ENCODE measurements at places on chromosomes 7 and 10. TPM values are rescaled to one million over a fixed set of nuclear protein-coding genes. Genes with fewer than 3 reads are reported as not detected.

Gene IL2RA
- total RNA-seq, result not detected

- no peak for DNase-seq
- H3K4me3 ChIP-seq, result no peak overlapping the region
- H3K36me3 ChIP-seq, result no peaks in the 10 kb centered on the region
- 0 out of 2 replicates have a peak, but pooled peaks cover 4% of the 10 kb centered on the region for H3K4me1 ChIP-seq
- no peaks in the 10 kb centered on the region for H3K27me3 ChIP-seq
Observed at GRCh38 chr7:135773464-135773863, 24.9 kb upstream of the FAM180A start.

DNA sequence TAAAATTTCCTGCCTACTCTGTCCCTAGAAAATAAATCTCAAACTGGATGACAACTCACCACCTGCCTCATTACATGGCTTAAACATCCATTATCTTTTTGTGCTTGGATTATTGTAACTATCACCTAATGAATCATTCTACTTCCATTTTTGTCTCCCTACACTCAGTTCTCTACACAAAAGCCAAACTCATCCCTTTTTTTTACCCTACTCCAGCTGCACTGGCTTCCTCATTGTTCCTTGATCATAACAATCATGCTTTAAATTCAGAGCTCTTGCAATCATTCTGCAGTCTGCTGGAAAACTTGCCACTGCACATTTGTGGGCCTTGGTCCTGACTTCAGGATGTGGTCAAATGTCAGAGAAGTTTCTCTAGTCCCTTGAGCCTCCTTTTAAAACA lies 280.0 kb downstream of the DGKB start:
- H3K27ac ChIP-seq, result no peak overlapping the region
- no peaks in the 10 kb centered on the region for H3K27me3 ChIP-seq
- no peaks in the 10 kb centered on the region for H3K4me1 ChIP-seq

GRCh38 chr7:22001345-22002004 lies 55.8 kb upstream of the CDCA7L start:
- H3K36me3 ChIP-seq, result no peaks in the 10 kb centered on the region
- no peaks in the 10 kb centered on the region for H3K4me1 ChIP-seq
- H3K4me3 ChIP-seq, result no peak overlapping the region
- DNase-seq, result peak; percentile 27
- H3K27me3 ChIP-seq, result 0 out of 3 replicates have a peak, but pooled peaks cover 6% of the 10 kb centered on the region
- H3K27ac ChIP-seq, result no peak overlapping the region

Gene PNLIPRP2
- 0.95 TPM for total RNA-seq

DNA sequence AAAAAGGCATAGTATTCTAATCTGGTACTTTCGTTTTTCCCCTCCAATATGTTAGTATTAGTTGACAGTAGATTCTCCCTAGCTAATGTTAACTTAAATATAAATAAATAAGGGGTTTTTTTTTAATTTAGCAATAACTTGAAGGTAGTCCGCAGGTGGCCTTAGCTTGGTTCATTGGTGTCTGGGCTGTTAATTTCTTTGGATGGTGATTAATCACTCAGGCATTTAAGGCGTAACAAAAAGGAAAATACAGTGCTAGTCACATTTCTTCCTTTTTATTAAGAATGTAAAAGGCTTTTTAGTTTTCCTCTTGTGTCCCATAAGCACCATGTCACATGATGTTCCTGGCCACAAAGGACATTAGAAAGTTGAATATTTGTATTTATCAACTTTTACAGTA lies 161.0 kb upstream of the POT1 start:
- DNase-seq, result no peak
- no peaks in the 10 kb centered on the region for H3K27me3 ChIP-seq
- no peaks in the 10 kb centered on the region for H3K36me3 ChIP-seq
- H3K4me3 ChIP-seq, result no peak overlapping the region
- H3K27ac ChIP-seq, result no peak overlapping the region

DNA sequence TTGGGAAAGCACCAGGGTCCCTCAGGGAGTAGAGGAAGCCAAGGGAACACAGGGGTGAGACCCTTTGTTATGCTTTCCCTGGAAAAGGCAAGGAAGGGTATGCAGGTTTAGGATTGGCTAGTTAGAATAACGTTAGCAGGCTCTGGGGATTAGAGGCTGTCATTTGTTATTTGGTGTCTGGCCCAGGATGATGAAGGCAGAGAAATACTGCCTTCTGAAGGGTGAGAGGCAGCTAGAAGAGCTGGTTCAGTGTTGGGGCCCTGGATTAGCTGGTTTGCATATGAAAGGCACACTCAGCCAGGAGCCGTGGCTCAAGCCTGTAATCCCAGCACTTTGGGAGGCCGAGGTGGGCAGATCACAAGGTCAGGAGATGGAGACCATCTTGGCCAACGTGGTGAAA lies 3.0 kb upstream of the PILRA start:
- no peaks in the 10 kb centered on the region for H3K27me3 ChIP-seq
- H3K36me3 ChIP-seq, result no peaks in the 10 kb centered on the region
- H3K27ac ChIP-seq, result no peak overlapping the region
- H3K4me1 ChIP-seq, result peaks cover 9% of the 10 kb centered on the region
- no peak overlapping the region for H3K4me3 ChIP-seq
- no peak for DNase-seq

DNA sequence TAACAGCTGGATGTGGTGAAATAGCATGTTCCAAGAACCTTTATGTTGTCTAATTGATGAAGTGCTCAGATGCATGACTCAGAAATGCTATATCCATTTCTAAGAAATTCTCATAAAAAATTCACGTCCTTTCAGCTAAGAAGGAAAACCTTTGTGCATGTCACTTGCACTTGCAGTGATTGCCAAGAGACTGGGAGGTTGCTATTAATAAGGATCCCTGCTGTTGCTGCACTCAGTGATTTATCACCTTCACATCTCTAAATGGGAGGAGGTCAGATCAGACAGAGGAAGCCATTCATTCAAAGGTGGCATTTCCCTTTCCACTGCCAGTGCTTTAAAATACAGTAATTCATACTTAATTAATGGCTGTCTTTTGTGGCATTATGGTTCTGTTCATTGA lies 89.5 kb downstream of the THSD7A start:
- H3K36me3 ChIP-seq, result no peaks in the 10 kb centered on the region
- H3K4me1 ChIP-seq, result no peaks in the 10 kb centered on the region
- no peak overlapping the region for H3K27ac ChIP-seq
- no peaks in the 10 kb centered on the region for H3K27me3 ChIP-seq

- peak overlapping the region; percentile 25 for H3K27ac ChIP-seq
- peak; percentile 60 for DNase-seq
- H3K27me3 ChIP-seq, result no peaks in the 10 kb centered on the region
- no peak overlapping the region for H3K4me3 ChIP-seq
Observed at GRCh38 chr7:127912901-127913300, 118.3 kb downstream of the LRRC4 start.

DNA sequence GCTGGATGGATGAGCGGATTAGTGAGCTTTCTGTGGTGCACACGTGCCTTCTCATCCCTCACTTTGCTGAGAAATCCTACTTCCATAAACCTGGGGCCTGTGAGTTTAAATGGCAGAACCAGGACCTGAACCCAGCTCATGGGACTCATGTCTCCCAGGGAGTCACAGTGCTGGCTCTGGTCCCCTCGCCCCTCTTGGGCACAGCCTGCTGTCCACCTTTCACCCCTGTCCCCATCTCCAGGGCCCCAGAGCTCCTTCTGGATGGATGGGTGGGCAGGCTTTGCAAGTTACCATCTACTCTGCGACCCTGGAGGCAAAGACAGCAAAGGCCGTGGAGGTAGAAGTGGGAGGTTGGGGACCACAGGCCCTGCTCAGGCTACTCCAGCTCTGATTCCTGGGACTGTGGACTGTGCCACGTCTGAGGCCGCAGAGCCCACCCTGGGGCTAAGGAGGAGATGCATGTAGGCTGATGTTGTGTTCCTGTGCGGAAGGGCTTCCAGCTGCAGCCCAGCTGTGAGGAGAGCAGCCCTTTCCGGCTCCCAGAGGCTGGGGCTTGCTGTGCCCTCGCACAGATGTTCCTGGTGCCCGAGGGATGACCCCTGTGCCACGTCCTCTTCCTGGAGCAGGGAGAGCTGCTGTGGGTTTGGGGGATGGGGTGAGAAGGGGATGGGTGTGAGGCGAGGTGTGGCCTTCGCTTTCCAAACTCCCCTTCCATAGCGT lies 40.3 kb downstream of the PRF1 start:
- H3K27me3 ChIP-seq, result peaks cover 2% of the 10 kb centered on the region
- H3K4me3 ChIP-seq, result no peak overlapping the region
- no peak overlapping the region for H3K27ac ChIP-seq
- peaks cover 11% of the 10 kb centered on the region for H3K4me1 ChIP-seq

DNA sequence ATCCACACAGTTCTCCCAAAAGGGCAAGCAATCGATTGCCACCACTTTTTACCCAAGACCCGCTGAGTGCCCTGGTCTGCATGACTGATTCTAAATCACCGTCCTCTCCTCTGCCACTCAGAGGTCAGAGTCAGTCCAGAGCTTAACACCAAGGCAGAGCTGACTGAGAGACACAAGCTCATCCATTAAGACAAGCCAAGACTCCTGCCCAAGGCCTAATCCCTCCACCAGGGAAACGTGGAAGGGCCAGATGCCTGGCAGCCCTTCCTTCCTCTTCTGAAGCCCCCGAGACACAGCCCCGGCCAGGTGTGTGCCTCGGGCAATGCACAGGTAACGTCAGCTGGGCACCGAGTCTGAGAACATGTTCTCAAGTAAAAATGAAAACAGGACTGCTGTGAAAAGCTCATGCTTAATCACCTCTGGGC lies 51.7 kb downstream of the DIP2C start:
- DNase-seq, result no peak
- H3K27ac ChIP-seq, result no peak overlapping the region
- H3K27me3 ChIP-seq, result no peaks in the 10 kb centered on the region
- no peaks in the 10 kb centered on the region for H3K36me3 ChIP-seq
- peaks cover 15% of the 10 kb centered on the region for H3K4me1 ChIP-seq

Gene TMUB1
- total RNA-seq, result 51.6 TPM

DNA sequence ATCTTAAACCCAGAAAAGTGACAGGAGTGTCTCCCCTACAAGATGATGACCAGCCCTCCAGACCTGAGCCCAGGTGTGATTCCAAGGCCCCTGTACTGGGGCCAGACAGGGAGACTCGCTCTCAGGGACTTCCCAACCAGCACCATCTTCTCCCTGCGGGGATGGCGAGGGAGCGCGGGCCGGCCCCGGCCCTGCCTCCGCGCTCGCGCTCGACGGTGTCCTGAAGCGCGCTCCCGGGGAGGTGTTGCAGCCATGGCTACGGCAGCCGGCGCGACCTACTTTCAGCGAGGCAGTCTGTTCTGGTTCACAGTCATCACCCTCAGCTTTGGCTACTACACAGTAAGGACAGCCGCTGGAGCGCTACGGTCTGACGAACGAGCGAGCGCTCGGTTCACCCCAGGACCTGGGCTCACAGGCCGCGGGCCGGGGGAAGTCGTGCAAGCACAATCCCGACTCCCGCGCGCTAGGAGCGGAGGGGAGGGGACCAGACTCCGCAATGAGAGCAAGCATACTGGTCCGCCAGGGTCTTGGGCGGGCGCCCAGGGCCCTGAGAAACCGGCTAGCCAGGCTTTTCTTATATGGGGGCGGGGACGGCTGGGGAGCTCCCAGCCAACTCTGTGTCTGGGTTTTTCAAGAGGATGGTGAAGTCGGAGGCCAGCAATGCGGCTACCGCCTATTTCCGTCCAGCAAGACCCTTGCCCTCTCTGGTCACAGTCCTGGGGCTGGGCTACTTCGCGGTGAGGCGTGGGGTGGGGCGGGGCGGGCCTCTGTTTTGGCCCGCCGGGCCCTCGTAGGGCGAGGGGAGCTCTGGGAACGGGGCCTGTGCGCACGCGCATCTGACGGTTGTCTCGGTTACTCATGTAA lies at the start of gene TMEM254:
Gene TMEM254, plus strand, starts transcription at position 218 of the 864 bp plus-strand sequence. Its CDS starts 35 bp downstream, at position 253.
- H3K27ac ChIP-seq, result peak within 1 kb of the TSS; percentile 94
- no peaks in the 10 kb centered on the region for H3K36me3 ChIP-seq
- peak; percentile 82 for DNase-seq
- H3K4me3 ChIP-seq, result peak within 1 kb of the TSS; percentile 88

GRCh38 chr7:134276951-134277350 lies 39.8 kb downstream of the SLC35B4 start:
- no peak overlapping the region for H3K27ac ChIP-seq
- no peaks in the 10 kb centered on the region for H3K27me3 ChIP-seq
- no peak for DNase-seq
- H3K36me3 ChIP-seq, result no peaks in the 10 kb centered on the region
- peaks cover 6% of the 10 kb centered on the region for H3K4me1 ChIP-seq

GRCh38 chr10:30047430-30047829 lies 12.0 kb downstream of the JCAD start:
- no peaks in the 10 kb centered on the region for H3K36me3 ChIP-seq
- H3K4me3 ChIP-seq, result no peak overlapping the region
- H3K27ac ChIP-seq, result no peak overlapping the region
- H3K4me1 ChIP-seq, result peaks cover 10% of the 10 kb centered on the region
- no peaks in the 10 kb centered on the region for H3K27me3 ChIP-seq
- no peak for DNase-seq

Gene CAV2
- total RNA-seq, result 0.09 TPM

- DNase-seq, result no peak
- no peaks in the 10 kb centered on the region for H3K36me3 ChIP-seq
- H3K27me3 ChIP-seq, result peaks cover 11% of the 10 kb centered on the region
- H3K4me1 ChIP-seq, result no peaks in the 10 kb centered on the region
- no peak overlapping the region for H3K27ac ChIP-seq
- no peak overlapping the region for H3K4me3 ChIP-seq
Observed at GRCh38 chr7:99242682-99243081, 30.0 kb upstream of the MYH16 start.

Gene SKAP2
- total RNA-seq, result 12.9 TPM

Gene FGFBP3
- 1.1 TPM for total RNA-seq

- DNase-seq, result no peak
- no peaks in the 10 kb centered on the region for H3K4me1 ChIP-seq
- peaks cover 12% of the 10 kb centered on the region for H3K36me3 ChIP-seq
Observed at GRCh38 chr7:43619213-43620012, 36.5 kb downstream of the STK17A start.

GRCh38 chr10:17290226-17290625 lies 62.2 kb downstream of the VIM start:
- DNase-seq, result no peak
- no peaks in the 10 kb centered on the region for H3K27me3 ChIP-seq
- H3K4me1 ChIP-seq, result no peaks in the 10 kb centered on the region
- H3K4me3 ChIP-seq, result no peak overlapping the region

GRCh38 chr10:126777714-126778113 lies 107.2 kb upstream of the C10orf90 start:
- no peak for DNase-seq
- H3K4me3 ChIP-seq, result no peak overlapping the region
- H3K36me3 ChIP-seq, result no peaks in the 10 kb centered on the region
